ENCODE measurements at places on chromosomes 7 and 10. TPM values are rescaled to one million over a fixed set of nuclear protein-coding genes. Genes with fewer than 3 reads are reported as not detected.

SPRN gene
- total RNA-seq: 0.37 TPM

NAT16 gene
- total RNA-seq: not detected

CYP2E1 gene
- under 0.01 TPM for total RNA-seq

CALML3 gene
- total RNA-seq: not detected

ALOX5 gene
- total RNA-seq: not detected

HOGA1 gene
- 2.5 TPM for total RNA-seq

ASB10 gene
- total RNA-seq: not detected
